ENCODE measurements at places on chromosomes 1 and 21.

DNA sequence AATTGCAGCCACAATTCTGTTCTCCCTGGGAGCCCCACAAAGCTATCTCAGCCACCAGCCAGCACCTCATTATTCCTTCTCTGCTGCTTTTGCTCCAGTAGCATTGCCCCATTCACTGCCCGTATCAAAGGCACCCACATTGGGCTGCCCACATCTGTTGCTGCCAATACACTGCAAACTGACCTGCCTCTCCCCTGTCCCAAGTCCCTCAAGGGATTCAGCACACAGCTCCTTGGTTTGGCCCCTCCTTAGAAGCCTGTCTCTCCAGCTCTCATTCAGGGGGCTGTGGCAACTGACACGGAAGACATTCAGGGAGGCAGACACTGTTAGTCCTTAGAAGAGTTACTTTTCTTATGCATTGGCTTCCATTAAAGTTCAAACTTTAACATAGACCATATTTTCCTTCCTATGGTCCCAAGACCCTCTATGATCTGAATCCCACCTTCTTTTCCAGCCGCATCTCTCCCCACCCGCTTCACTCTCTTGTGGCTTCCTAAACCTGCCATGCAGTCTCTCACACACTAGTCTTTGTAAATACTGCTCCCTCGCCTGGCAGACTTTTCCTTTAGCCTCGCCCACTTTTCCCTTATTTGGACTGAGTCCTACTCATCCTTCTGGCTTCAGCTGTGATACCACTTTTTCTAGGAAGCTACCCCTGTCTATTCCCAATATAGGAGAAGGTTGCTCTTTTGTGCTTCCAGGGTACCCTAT is 19.3 kb upstream of the KLHDC8A start:
- no peak for DNase-seq

DNA sequence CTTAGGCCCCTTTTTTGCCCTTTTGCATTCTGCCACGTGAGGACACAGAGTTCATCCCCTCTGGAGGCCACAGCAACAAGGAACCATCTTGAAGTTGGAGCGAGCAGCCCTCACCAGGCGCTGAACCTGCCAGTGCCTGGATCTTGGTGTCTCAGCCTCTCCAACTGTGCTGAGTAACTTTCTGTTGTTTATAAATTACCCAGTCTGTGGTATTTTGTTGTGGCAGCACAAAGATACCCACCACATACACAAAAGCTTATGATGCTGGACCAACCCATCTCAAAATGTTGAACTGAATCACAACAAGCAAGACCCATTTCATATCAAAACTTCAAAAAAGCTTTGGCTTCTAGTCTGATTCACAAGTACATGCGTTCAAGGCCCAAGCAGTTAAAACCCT is 649.9 kb downstream of the KIF26B start:
- no peak for DNase-seq

DNA sequence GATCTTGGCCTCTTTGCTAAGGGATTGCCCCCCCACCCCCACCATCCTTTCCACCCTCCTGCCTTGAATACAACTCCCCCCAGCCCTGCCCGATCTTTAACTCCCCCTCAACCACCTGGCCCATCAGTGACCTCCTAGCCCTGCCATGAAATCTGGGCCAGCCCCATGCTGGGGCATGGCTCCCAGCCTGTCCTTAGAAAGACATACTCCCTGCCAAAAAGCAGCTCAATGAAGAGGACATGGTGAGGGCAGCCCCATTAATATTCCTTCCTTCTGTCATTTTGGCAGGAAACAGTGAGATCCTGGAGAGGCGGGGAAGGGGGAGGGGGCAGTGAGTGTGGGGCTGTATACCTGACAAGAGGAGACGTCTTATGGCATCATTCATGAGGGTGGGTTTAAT is 66.8 kb upstream of the DISP3 start:
- no peak for DNase-seq

DNA sequence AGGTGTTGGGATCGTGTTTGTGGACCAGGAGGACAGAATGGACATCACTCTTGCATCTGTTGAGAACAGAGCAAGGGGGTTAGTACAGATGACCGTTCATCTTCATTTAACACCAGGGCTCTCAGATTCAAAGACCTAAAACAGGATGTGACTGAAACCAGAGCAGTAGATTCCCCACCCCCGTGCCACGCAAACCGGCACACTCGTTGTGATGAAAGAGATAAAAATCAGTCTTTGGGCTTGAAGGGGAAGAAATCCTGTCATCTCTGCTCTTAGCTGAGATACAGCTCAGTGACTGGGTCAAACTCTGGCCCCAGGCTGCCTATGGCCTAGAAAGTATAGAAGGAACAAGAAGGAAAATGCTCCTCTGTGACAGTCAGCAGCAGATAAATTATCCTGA is 146.2 kb upstream of the KRTAP19-8 start:
- DNase-seq, result no peak

GRCh38 chr1:176949033-176949662 is 215.4 kb downstream of the ASTN1 start:
- DNase-seq, result peak; percentile 22

GRCh38 chr1:244239261-244239770 is 188.2 kb downstream of the ZBTB18 start:
- DNase-seq, result peak; percentile 1

DNA sequence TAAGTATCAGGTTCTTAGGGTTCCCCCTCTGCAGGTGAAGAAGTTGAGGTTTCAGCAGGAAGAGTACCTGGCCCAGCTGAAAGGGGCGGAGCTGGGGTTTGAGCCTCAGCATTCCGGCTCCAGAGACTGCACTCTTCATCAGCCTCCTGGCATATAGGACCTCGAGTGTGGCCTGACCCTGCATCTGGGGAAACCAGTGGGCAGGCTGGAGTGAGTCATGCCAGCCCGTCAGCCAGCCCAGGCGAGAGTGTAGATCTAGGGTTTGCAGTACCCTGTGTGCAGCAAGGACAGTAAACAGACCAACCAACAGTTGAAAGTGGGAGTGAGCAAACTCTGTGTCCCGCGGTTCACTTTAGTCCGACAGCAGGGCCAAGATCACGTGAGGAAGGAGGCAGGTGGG is 14.1 kb downstream of the MFSD2A start:
- no peak for DNase-seq

All from LoVo (cell line).